Activated naive CD4-positive, alpha-beta T cell treated with anti-CD3 and anti-CD28 coated beads for 36 hours (primary cell): ENCODE measurements at places on chromosomes 7 and 10. TPM values are rescaled to one million over a fixed set of nuclear protein-coding genes. Genes with fewer than 3 reads are reported as not detected.

The ZNF467 gene
- 0.93 TPM for total RNA-seq

GRCh38 chr7:75957021-75957736 lies 37.2 kb downstream of the TMEM120A start:
- no peaks in the 10 kb centered on the region for H3K36me3 ChIP-seq
- no peak for DNase-seq
- H3K4me1 ChIP-seq, result no peaks in the 10 kb centered on the region

DNA sequence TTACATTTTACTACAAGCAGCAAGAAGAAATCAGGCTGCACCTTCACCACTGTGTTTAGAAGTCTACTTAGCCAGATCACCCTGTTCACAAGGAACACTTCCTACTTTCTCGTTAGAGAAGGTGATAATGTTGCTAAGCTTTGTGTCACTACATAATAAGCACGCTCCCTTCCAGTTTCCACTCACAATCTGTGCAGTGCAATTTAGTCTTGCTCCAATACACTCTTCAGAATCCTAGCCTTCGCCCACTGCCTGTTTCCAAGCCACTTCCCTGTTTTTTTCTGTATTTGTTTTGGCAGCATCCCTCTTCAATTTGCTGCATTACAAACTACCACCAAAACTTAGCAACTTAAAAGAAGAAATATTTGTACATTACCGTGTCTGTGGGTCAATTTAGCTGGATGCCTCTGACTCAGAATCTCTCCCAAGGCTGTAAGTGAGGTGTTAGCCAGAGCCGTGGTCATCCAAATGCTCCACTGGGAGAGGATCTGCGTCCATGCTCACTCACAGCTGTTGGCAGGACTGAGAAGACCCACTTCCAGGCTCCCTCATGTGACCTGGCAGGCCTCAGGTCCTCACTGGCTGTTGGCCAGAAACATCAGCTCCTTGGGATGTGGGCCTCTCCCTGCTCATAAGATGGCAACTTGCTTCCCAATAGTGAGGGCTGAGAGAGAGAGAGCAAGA lies 110.4 kb downstream of the PON1 start:
- DNase-seq, result no peak
- no peak overlapping the region for H3K4me3 ChIP-seq
- no peaks in the 10 kb centered on the region for H3K36me3 ChIP-seq
- H3K27ac ChIP-seq, result no peak overlapping the region
- no peaks in the 10 kb centered on the region for H3K4me1 ChIP-seq
- no peaks in the 10 kb centered on the region for H3K27me3 ChIP-seq

- H3K4me3 ChIP-seq, result no peak overlapping the region
- no peaks in the 10 kb centered on the region for H3K4me1 ChIP-seq
- no peak for DNase-seq
Observed at GRCh38 chr10:48234787-48235186, 39.7 kb downstream of the FRMPD2 start.

DNA sequence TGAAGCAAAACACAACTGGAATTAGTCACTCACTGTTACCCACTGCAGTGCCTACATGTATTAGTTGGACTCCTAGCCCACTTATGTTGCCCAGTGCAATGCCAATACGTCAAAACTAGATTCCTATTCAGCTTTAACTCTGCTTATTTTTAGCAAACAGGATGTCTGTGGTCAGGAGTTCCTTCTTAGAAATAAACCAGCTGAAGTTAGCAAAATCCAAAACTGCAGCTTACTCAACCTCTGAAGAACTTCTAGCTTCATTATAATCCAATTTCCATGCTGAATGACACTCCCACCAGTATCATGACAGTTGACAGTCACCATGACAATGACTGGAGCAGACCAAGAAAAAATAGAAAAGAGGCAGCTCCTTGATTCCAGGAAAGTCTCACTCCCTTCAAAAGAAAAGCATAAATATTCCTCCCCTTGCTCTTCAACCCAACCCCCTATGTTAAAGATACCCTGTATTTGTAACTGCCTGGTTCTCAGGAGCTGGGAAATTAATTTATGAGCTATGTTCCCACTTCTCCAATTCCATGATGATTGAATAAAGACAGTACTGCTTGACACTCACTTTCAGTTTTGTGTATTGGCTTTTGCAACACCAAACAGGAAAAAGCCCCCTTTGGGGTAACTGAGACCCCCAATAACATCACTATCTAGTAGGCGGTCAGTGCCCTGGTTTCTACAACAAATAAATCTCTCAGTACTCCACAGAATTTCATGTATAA lies 327.4 kb downstream of the SORCS1 start:
- no peaks in the 10 kb centered on the region for H3K36me3 ChIP-seq
- no peak overlapping the region for H3K4me3 ChIP-seq
- H3K27ac ChIP-seq, result no peak overlapping the region
- no peaks in the 10 kb centered on the region for H3K27me3 ChIP-seq

GRCh38 chr10:92916433-92916832 lies 68.1 kb downstream of the EXOC6 start:
- no peak for DNase-seq
- H3K4me1 ChIP-seq, result no peaks in the 10 kb centered on the region
- peaks cover 12% of the 10 kb centered on the region for H3K36me3 ChIP-seq
- no peaks in the 10 kb centered on the region for H3K27me3 ChIP-seq
